ENCODE measurements at places on chromosomes 3 and 15.

DNA sequence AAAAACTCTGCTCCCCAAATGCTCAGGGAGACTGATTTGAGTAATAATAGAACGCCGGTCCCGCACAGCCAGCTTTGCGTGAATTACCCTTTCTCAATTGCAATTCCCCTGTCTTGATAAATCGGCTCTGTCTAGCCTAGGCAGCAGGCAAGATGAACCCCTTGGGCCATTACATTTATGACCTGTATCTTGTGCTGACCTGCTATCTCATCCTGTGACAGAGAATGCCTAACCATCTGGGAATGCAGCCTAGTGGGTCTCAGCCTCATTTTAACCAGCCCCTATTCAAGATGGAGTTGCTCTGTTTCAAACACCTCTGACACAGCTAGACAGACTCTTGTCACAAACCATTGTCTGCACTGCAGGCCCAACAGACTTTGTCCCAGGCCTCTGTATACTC, 13.8 kb upstream of the NUP210 start:
- no peaks in the 10 kb centered on the region for H3K36me3 ChIP-seq
- DNase-seq = no peak
- H3K4me3 ChIP-seq = no peak overlapping the region

- DNase-seq = no peak
- no peak overlapping the region for H3K27ac ChIP-seq
- peaks cover 2% of the 10 kb centered on the region for H3K27me3 ChIP-seq
- no peak overlapping the region for H3K4me3 ChIP-seq
- no peaks in the 10 kb centered on the region for H3K36me3 ChIP-seq
These were observed 111.0 kb upstream of the CPNE4 start for GRCh38 chr3:132145833-132146232.

- no peaks in the 10 kb centered on the region for H3K27me3 ChIP-seq
- H3K4me3 ChIP-seq = peak overlapping the region; percentile 79
These were observed 25.2 kb downstream of the OXNAD1 start for GRCh38 chr3:16290007-16290826.

DNA sequence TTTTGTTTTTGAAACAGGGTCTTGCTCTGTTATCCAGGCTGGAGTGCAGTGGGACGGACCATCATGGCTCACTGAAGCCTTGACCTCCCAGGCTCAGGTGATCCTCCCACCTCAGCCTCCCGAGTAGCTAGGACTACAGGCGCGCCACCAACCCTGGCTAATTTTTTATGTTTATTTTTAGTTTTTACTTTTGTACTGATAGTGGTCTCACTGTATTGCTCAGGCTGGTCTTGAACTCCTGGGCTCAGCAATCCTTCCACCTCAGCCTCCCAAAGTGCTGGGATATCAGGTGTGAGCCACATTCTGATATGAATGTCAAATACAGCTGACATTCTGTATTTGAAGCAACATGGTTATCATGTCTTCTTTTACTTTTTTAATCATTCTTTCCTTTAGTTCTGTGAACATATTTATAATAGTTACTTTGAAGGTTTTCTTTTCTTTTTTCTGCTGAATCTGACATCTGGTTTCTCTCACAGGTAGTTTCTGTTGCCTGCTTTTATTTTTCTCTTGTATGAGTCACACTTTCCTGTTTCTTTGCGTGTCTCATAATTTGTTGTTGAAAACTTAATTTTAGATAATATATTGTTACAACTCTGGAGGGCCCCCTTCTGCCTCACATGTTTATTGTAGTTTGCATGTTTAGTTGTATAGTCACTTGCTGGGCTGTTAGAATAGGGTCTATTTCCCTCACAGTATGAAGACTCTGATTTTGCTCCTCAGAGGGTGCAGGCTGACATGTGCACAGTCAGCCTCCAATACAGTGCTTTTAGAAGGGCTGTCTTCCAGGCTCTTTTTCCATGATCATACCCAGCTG, 8.4 kb upstream of the CNTN4 start:
- DNase-seq = no peak
- no peaks in the 10 kb centered on the region for H3K4me1 ChIP-seq
- no peak overlapping the region for H3K27ac ChIP-seq
- H3K36me3 ChIP-seq = no peaks in the 10 kb centered on the region
- peaks cover 9% of the 10 kb centered on the region for H3K27me3 ChIP-seq
- H3K4me3 ChIP-seq = no peak overlapping the region

- peaks cover 3% of the 10 kb centered on the region for H3K4me1 ChIP-seq
- DNase-seq = no peak
- H3K4me3 ChIP-seq = no peak overlapping the region
- H3K36me3 ChIP-seq = peaks cover 4% of the 10 kb centered on the region
- no peak overlapping the region for H3K27ac ChIP-seq
These were observed 218.8 kb downstream of the PLCL2 start for GRCh38 chr3:17103579-17103978.

DNA sequence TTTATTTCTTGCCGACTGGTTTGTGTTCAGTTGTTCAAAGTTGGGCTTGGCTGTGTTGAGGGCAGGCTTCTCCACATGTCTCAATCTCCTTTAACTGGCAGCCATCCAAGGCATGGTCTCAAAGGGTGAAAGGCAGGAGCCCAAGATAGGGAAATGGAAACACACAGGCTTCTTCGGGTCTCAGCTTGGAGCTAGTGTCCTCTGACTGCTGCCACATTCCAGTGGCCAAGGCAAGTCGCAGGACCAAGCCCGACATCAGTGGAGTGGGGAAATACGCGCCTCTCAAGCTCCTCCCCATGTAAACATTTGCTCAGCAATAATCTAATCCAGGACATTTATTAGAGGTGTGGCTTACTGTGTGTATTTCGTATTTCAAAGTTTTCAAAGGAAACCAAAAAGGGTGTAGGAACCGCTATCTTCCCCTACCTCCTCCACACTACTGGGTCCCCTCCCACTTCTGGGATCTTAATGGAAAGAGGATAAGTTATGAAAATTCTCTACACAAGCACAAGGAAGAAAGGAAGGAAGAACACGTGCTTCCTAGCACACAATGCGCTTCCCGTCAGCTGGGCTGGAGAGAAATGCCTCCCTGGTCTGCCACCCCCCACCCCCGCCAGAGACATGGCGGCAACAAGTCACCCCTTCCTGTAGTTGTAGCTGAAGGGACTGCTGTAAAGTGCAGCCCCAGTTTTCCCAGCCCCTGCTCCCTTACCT, 181.7 kb downstream of the FAM43A start:
- H3K4me3 ChIP-seq = no peak overlapping the region
- H3K4me1 ChIP-seq = no peaks in the 10 kb centered on the region
- DNase-seq = no peak
- no peak overlapping the region for H3K27ac ChIP-seq

- H3K27ac ChIP-seq = no peak overlapping the region
- no peaks in the 10 kb centered on the region for H3K4me1 ChIP-seq
- DNase-seq = no peak
- no peaks in the 10 kb centered on the region for H3K27me3 ChIP-seq
- no peaks in the 10 kb centered on the region for H3K36me3 ChIP-seq
- H3K4me3 ChIP-seq = no peak overlapping the region
These were observed 286.6 kb downstream of the WDR72 start for GRCh38 chr15:53472883-53473282.

DNA sequence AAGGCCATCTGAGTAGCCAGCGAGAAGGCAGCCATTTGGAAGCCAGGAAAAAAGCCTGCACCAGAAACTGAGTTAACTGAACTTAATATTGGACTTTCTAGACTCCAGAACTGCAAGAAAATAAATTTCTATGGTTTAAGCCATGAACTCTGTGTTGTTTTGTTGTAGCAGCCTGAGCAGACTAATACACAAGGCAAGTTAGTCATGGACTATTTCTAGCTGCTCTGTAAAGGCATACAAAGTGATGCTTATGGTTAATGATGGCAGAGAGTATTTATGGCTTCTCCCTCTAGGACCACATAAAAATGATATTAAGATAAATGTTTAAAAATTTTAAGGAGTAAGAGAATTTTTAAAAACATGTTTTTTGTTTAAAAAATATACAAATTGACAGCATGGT, 37.1 kb downstream of the PROS1 start:
- H3K4me1 ChIP-seq = no peaks in the 10 kb centered on the region
- DNase-seq = no peak
- H3K36me3 ChIP-seq = no peaks in the 10 kb centered on the region
- H3K27me3 ChIP-seq = no peaks in the 10 kb centered on the region
- no peak overlapping the region for H3K27ac ChIP-seq

DNA sequence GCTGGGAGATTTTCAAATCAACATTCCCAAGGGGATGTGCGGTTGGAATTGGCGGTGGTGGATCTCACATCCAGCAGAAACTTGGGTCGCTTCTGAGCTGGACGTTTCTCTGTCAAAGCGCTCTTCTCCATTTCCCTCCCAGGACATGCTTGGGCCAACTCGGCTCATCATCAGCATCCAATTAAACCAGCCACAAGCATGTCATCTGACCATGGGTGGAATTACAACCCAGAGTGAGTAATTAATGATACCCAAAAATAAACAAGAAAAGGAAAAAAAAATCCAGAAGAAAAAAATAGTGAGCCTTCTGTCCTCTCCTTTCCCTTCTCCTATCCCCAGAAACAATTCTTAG, 111.2 kb downstream of the XXYLT1 start:
- no peak overlapping the region for H3K27ac ChIP-seq
- H3K4me1 ChIP-seq = peaks cover 24% of the 10 kb centered on the region
- no peak overlapping the region for H3K4me3 ChIP-seq
- H3K27me3 ChIP-seq = no peaks in the 10 kb centered on the region
- DNase-seq = no peak
- peaks cover 6% of the 10 kb centered on the region for H3K36me3 ChIP-seq

GRCh38 chr3:53850895-53851294, 4.5 kb downstream of the IL17RB start:
- no peaks in the 10 kb centered on the region for H3K4me1 ChIP-seq
- H3K36me3 ChIP-seq = no peaks in the 10 kb centered on the region
- peaks cover 16% of the 10 kb centered on the region for H3K27me3 ChIP-seq
- no peak overlapping the region for H3K27ac ChIP-seq
